EL (cell line): ENCODE measurements at places on chromosomes 6 and 20.
A peak's percentile ranks its signal among the peaks of the same experiment; 100 is the strongest.

GRCh38 chr6:73516514-73517489, 4.0 kb downstream of the EEF1A1 start:
- peak; percentile 47 for DNase-seq

DNA sequence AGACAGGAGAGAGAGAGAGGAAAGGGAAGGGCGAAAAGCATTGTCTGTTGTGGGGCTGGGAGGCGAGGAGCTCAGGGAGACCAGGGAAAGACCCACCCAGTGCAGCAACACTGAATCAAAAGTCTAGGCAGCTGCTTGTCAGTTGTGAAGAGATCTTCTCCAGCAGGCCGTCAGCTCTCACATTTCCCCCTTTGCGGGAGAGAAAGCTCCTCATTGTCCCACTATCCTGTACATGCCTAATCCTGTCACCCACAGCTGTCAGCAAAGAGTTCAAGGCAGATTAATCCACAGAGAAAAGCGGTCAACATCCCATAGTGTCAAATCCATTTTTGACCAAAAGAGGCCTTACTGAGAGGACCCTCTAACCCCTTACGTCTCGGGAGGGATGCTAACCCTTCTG, 27.3 kb downstream of the RNF182 start:
- DNase-seq = no peak

DNA sequence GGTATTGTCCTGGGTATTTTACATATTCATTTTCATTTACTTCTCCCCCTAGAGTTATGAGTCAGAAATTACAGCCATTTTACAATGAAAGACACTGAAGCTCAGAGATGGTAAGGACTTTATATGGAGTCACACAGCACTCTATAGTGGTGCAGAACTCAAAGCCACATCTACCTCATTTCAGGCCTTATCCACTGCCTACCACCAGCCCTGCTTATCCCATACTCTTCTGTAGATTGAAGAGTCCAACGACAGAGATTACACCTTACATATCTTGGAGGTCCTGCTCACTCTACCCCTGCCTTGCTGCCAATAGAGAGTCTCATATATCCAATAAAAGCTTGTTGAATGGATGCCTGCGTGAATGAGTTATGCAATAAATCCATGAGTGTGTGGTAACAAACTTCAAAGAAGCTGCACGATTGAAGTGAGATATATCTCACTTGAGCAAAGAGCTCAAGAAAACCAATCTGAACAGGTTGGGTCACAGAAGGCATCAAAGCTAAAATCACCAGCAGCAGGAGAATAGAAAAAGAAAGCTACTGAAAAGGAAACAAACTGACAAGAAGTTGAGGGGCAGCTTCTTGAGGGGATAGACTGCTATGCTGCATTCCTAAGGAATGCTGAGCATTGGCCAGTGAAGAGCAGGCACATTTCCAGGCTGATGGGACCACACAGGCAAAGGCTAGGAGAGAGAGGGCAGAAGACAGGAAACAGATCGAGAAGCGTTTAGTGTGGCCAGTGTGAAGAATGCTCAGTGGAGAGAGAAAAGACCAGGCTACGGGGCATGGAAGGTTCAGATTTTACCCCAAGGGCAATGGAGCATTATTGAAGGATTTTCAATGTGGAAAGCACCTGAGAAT, 585.6 kb downstream of the DHX35 start:
- DNase-seq = no peak

DNA sequence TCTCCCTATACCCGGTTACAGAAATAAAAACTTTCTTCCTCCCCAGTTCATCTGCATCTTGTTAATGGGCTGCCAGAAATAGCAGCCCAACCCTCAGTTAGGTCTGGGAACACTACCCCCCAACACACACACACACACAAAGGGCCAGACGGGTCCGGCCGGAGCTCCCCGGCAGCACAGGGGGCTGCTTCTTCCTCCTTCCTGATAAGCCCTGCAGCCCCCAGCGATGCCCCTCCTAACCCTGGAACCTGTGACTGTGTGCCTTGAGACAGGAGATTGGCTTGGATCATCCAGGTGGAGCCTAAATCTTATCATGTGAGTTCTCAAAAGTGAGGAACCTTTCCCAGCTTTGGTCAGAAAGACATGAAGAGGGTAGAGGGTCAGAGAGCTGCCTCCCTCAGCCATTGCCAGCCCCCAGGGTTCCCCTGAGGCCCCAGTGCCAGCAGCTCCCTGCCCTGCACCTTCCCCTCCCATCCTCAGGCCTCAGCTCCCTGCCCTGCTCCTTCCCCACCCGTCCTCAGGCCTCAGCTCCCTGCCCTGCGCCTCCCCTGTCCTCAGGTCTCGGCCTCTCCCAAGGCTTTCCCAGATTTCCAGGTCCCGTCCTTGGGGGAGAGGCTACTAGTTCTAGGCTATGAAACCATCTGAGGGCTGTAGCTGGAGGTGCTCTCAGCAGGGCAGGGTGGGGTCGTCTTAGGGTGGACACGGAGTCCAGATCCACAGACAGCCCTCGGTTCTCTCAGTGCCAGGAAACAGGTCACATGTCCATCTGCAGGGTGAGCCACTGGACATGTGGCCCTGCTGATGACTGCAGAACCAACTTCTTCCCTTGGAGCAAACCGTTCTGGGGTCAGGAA, 34.5 kb upstream of the CST7 start:
- no peak for DNase-seq

DNA sequence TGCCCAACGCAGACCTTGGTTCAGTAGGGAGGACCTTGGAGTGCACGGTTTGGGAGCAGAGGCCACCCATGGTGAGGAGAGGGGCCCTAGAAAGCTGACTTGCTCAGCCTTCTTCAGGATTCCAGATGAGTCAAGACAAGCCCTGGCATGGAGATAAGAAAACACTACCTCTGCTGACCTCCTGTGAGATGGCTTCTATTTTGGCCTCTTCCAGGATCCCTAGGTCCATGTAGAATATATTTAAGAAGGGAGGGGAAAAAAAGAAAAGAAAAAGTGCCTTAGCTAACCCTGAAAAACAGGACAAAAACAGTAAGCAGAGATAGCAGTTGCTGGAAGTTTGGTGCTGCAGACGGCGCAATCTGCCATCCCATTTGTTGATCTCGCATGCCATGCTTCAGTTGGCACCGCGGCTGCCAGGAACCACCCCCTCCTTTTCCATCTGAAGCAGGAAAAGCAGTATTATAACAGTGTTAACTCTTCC, 100.0 kb downstream of the ARMC2 start:
- no peak for DNase-seq
